ENCODE measurements at places on chromosomes 4 and X. TPM values are rescaled to one million over a fixed set of nuclear protein-coding genes. Genes with fewer than 3 reads are reported as not detected.

SSX4B gene
- not detected for total RNA-seq

KIF4A gene
- not detected for total RNA-seq

SERTM2 gene
- not detected for total RNA-seq

INTU gene
- total RNA-seq = 21.6 TPM

LRIT3 gene
- total RNA-seq = 0.60 TPM

GABRB1 gene
- not detected for total RNA-seq

GSX2 gene
- total RNA-seq = not detected

CXorf65 gene
- total RNA-seq = not detected

AMTN gene
- total RNA-seq = not detected

ZNF732 gene
- total RNA-seq = not detected

CFI gene
- total RNA-seq = 29.1 TPM

CORIN gene
- 0.42 TPM for total RNA-seq

DMP1 gene
- not detected for total RNA-seq

ATP6AP2 gene
- 88.3 TPM for total RNA-seq

DRP2 gene
- 207 TPM for total RNA-seq

INTS12 gene
- 29.5 TPM for total RNA-seq

TCEAL3 gene
- total RNA-seq = 23.4 TPM

NKX6-1 gene
- not detected for total RNA-seq

OPRPN gene
- not detected for total RNA-seq

IBSP gene
- total RNA-seq = not detected

UNC5C gene
- total RNA-seq = 1.2 TPM

HTN3 gene
- not detected for total RNA-seq

RNF175 gene
- 0.39 TPM for total RNA-seq

LGI2 gene
- total RNA-seq = 25.7 TPM

HPGD gene
- 7.2 TPM for total RNA-seq

BMP3 gene
- 53.1 TPM for total RNA-seq

MBNL3 gene
- total RNA-seq = 19.0 TPM

RASL11B gene
- total RNA-seq = 4.8 TPM

NLRP2B gene
- 0.22 TPM for total RNA-seq

C4orf50 gene
- total RNA-seq = not detected

C4orf54 gene
- total RNA-seq = not detected

GRID2 gene
- total RNA-seq = 0.63 TPM

PRR32 gene
- total RNA-seq = not detected

ANOS1 gene
- total RNA-seq = 10.8 TPM

MND1 gene
- 2.1 TPM for total RNA-seq

SCML2 gene
- total RNA-seq = 1.5 TPM

FAM9C gene
- not detected for total RNA-seq

TIGD4 gene
- total RNA-seq = 1.6 TPM

All from tibial nerve (tissue), 4 donors.